ENCODE measurements at places on chromosomes 11 and 22. TPM values are rescaled to one million over a fixed set of nuclear protein-coding genes. Genes with fewer than 3 reads are reported as not detected.

MAML2 gene
- total RNA-seq, result 20.5 TPM

OLFML1 gene
- total RNA-seq, result 0.84 TPM

ACR gene
- not detected for total RNA-seq

GRCh38 chr11:34206407-34207300, 101.2 kb downstream of the NAT10 start:
- no peak for DNase-seq

DNA sequence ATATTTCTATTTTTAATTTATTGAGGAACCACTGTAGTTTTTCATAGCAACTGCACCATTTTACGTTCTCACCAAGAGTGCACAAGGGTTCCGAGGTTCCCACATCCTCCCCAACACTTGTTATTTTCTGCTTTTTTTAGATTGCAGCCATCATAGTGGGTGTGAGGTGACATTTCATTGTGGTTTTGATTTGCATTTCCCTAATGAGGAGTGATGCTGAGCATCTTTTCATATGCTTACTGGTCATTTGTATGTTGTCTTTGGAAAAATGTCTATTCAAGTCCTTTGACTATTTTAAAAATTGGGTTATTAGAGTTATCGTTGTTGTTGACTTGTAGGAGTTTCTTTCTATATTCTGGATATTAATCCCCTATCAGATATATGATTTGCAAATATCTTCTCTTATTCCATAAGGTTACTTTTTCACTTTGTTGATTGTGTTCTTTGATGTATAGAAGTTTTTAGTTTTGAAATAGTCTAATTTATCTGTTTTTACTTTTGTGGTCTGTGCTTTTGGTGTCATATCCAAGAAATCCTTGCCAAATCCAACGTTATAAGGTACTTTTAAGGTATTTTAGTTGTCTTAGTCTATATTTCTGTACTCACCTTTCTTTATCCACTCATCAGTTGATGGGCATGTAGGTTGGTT, 9.0 kb downstream of the NEAT1 start:
- DNase-seq, result no peak

- peak; percentile 49 for DNase-seq
These were observed at the start of gene LUZP2 for GRCh38 chr11:24496736-24497725. LUZP2 (plus strand) TSS chr11:24497053.

DNA sequence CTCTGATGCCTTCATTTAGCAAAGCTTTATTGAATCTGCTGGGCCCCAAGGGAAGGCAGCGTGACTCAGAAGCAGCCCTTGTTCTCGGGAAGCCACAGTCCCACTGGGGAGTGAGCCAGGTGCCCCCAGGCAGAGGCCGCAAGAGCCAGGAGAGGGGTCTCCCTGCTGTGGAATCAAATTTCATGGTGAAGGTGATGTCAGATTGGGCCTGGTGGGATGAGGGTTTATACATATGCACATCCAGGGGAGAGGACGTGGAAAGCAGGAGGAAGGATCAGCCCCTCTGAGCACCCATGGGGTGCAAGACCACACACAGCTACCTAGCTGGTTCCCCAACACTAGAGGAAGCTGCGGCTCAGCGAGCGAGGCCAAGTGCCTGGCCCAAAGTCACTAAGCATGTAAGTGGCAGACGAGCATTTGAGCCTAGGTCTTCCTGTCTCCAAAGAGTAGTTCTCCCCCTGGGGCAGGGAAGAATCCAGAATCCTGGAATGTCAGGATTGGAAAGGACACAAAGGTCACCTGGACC, 2.0 kb downstream of the SYNGR1 start:
- DNase-seq, result peak; percentile 13
